COLO829 (cell line): ENCODE measurements at places on chromosomes 1 and 21.

GRCh38 chr21:39125752-39126485, 57.3 kb downstream of the PSMG1 start:
- DNase-seq = peak; percentile 66

- no peak for DNase-seq
These were observed 23.7 kb downstream of the FAF1 start for GRCh38 chr1:50936321-50936720.

DNA sequence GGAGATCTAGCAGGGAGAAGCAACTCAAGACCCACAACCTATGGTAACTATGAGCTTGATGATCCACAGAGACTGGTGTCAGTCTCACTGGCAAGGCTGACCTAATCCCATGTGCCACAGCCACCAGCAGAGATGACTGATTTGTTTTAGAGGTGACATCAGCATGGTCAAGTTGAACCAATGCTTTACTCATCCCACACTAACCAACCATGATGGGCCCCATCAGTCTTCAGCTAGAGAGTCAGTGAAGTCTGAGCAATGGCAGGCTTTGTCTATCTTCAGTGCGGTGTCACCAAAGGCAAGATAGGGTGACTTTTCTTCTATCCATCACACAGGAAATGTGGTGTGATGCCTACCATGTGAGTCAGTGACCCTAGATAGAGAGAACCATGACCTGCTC, 1470.7 kb downstream of the NCAM2 start:
- DNase-seq = no peak

- no peak for DNase-seq
These were observed 35.6 kb downstream of the NTPCR start for GRCh38 chr1:232985882-232986526.
